ENCODE measurements at places on chromosomes 3 and 15.
A peak's percentile ranks its signal among the peaks of the same experiment; 100 is the strongest.

DNA sequence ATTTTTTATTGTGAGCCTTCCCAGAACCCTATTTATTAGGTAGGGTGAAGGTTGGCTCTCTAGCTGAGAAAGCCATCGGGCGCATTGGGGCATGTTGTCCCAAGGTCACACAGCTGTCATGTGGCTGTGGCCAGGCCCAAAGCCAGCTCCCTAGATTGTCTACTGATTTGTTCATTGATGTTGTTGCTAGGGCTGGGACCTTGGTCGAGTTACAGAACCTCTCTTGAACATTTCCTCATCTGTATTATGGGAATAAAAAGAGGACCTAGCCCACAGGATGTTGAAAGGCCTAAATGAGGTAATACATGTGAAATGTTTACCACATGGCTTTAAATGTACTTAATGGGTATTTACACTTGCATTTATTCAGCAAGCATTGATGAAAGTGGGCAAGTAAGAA lies 252.5 kb downstream of the SUCLG2 start:
- DNase-seq, result no peak

GRCh38 chr3:113285741-113286140 lies 74.4 kb downstream of the BOC start:
- DNase-seq, result no peak

DNA sequence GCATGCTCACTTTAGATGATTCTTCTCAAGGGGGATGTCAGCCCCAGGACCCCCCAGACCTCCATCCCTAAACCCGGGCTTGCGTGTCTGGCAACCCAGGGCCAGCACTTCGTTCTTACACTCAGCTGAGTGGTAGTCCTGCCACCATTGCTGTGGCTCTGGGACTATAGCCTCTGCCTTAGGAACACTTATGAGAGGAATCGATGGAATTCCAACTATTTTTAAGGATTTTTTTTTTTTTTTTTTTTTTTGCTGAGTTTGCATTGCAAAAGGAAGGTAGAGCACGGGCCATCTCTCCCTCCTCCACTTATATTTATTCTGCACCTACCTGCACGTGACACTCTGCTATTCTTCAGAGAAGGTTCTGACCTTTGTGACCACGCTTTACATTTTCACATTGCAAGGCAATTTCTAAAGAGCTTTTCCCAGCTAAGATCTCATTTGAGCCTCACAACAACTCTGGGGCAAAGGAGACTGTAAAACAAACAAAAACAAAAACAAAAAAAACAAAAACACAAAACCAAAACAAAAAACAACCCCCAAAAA lies 113.9 kb downstream of the LPP start:
- DNase-seq, result no peak

- peak; percentile 40 for DNase-seq
These were observed 121.6 kb downstream of the UBE2E2 start for GRCh38 chr3:23324745-23325144.

DNA sequence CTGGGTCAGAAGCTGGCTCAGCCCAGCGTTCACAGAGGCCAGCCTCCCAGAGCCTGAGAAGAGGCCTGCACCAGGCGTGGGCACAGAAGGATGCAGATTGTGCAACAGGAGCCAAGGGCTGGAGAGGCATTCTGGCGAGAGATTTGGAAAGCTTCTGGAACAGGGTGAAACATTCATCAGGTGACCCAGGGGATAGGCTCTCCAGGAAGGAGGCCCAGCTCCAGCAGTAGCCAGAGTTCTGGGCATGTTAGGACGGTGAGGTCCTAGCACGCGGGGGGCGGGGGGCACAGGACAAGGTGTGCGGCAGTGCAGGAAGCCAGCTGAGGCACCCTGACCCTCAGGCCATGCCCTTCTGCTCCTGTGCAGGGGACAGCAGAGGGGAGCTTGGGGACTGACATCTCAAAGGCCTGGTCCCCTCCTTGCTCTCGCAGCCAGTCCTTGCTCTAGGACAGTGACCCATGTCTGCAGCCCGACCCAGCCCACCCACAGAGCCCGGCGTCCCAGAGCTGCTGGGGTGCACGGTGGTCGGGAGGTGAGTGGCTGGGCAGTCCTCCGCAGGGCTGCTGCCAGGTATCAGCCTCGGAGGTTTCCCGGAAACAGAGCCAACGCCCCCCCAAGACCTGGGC lies 111.7 kb upstream of the KLF13 start:
- peak; percentile 28 for DNase-seq

GRCh38 chr15:79028411-79028964 lies 62.1 kb downstream of the RASGRF1 start:
- peak; percentile 35 for DNase-seq

GRCh38 chr3:160287666-160288065 lies 62.4 kb downstream of the C3orf80 start:
- no peak for DNase-seq

- DNase-seq, result no peak
These were observed 62.5 kb downstream of the LRRC49 start for GRCh38 chr15:70955151-70955550.

GRCh38 chr3:66083784-66084213 lies 45.1 kb upstream of the MAGI1 start:
- DNase-seq, result no peak

DNA sequence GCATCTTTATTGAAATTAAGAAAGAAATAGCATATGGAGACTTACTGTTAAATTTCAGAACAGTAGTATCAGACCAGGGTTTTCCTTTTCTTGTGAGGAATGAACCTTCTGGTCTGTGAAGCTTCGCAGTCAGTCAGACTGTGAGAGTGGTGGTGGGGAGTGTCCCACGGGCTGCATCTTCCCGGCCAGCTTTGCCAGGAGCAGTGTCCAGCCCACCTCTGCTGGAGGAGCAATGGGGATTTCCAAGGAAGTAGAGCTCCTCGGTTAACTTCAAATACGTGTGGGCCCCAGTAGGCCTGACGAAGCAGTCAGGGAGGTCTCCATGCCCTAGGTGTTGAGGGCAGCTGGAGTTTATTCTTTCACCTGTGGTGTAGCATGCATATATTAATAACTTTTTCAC lies 40.9 kb upstream of the FBXL22 start:
- no peak for DNase-seq

DNA sequence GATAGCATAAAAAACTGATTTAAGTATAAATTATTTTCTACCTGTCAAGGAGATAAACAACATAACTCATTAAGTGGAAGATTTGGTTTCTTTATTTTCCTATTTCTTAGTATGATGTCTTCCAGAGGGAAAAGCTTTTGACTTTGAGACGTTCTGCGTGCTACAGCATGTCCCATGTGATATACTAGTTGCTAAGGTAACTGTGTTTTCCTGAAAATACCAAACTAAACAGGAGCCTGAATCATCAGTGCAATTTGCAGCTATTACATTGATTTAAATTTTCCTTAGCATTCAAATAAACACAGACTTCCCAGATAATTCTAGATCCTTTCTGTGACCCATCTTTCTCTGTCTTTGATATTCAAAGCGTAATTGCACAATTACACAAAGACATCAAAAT lies 117.7 kb upstream of the P2RY1 start:
- DNase-seq, result no peak

GRCh38 chr3:44970926-44971490 lies 5.0 kb downstream of the ZDHHC3 start:
- no peak for DNase-seq

GRCh38 chr3:114418724-114419543 lies 125.1 kb downstream of the TIGIT start:
- DNase-seq, result peak; percentile 63

- peak; percentile 19 for DNase-seq
These were observed 29.4 kb downstream of the EEFSEC start for GRCh38 chr3:128182656-128183055.

DNA sequence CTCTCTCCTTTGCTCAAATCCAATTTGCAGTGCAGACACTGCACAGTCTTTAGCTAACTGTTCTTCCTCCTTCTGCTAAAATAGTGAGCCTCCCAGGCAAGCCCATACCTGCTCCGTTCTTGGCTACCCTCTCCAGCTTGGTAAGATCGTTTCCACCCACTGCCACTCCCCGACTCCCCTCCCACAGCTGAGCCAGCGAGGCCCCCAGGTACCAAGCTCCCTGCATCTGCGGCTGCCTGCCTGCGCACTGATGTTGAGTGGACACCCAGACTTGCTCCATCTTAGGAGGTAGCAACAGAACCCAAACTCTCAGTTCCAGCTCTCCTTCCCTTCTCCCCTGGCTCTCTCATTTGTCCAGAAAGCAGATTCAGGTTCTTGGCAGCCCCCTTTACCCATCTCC lies 7.9 kb upstream of the TNK2 start:
- no peak for DNase-seq

- peak; percentile 31 for DNase-seq
These were observed 249.5 kb upstream of the TRIM42 start for GRCh38 chr3:140428380-140428779.

GRCh38 chr3:7934362-7934761 lies 567.3 kb upstream of the LMCD1 start:
- DNase-seq, result no peak

- DNase-seq, result peak; percentile 78
These were observed 5.3 kb downstream of the CLK3 start for GRCh38 chr15:74620636-74621545.

DNA sequence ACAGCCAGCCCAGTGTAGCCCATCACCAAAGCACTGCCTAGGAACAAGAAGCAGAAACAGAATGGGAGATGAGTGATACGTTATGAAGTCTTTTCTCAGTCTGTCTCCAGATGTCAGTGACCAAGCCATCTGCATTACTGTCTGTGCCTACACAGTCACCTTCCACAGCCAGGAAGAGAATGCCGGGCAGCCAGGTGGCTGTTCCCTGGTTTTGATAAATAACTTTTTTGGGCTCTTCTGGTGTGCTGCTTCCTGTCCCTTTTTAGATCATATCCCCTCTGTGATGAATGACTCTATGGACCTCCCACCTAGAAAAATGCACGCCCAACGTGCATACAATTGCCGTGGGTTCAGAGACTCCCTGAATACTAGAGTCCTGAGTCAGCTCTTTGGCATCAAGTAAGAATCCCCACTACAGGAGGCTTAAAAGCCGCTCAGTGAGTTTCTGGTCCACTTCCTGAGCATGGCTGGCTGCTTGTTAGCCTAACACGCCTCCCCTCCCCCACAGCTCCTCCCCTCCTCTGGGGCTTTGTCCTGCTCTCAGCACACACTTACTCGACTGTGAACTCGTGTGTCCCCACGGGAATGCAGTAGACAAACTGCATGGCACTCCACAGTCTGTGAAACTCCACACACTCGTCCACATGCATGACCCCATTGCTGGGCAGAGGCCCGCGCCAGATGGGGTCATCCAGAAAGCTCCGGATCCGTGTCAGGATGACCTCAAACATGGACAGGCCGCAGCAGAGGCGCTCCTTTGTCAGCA lies 34.7 kb downstream of the NIPA2 start:
- DNase-seq, result peak; percentile 96

GRCh38 chr3:189429019-189429418 lies 202.2 kb upstream of the TP63 start:
- DNase-seq, result no peak

DNA sequence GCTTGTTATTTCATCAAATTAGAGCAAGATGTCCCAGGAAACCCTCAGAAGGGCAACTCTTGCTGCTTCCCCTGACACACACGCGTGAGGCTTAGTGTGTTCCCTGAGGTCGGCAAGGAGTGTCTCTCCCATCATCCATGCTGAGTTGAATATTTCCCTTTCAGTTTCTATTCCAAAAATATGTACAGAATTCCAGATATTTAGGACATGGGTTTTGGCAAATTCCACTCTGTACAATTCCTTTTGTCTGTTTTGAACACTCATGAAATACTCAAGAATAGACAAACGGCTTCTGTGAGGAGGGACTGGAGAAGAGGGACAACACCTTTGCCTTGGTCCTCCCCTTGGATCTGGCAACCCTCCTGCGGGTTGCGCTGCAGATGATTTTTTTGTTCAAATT lies 138.0 kb downstream of the DUT start:
- DNase-seq, result peak; percentile 62

GRCh38 chr3:179079537-179079936 lies 7.9 kb upstream of the ZMAT3 start:
- DNase-seq, result no peak

- peak; percentile 80 for DNase-seq
These were observed 18.8 kb downstream of the BCL2L10 start for GRCh38 chr15:52093539-52094510.

- no peak for DNase-seq
These were observed 3.7 kb downstream of the ACAA1 start for GRCh38 chr3:38133209-38133556.

DNA sequence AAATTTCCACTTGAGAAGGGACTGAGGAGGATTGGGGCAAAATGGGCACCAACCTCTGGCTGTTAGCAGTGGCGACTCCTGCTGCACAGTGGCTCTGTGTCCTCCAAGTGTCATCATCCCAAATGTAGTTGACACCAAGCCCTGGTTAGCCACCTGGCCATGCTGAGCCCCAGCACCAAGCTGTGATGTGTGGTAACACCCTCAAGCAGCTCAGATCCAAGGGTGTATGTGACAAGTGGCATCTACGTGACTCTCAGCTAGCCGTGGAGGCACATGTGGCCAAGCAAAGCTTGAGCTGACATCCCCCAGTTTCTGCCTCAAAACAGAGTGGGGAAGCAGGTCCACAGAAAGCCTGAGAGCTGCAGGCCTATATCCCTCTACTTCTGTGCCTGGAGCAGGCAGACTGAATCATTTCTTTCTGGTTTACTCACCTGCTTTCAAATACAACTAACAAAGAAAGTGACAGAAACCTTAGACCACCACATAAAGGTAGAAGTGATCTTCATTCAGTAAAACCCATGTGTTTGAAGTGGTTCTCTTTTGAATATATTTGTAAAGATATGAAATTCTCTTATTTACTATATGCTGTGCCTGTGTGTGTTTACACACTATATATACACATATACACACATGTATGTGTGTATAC lies 40.0 kb downstream of the FOXP1 start:
- DNase-seq, result no peak

DNA sequence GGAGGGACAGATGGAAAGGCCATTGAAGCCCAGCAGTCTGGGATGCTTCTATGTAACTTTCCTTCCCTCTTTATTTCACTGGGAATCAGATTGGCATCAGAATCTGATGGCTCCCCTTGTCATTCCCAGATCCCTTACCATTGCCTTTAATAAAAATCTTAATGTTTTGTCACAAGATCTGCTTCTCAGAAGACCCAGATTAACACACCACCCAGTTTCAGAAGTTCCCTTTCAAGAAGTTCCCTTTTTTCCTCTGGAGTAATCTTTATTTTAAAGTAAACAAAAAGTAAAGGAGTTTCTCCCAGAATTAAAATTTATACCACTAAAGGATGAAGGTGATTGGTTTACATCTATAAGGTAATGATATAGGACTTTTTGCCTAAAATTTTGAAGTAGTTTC lies 76.4 kb downstream of the UBR1 start:
- DNase-seq, result no peak

DNA sequence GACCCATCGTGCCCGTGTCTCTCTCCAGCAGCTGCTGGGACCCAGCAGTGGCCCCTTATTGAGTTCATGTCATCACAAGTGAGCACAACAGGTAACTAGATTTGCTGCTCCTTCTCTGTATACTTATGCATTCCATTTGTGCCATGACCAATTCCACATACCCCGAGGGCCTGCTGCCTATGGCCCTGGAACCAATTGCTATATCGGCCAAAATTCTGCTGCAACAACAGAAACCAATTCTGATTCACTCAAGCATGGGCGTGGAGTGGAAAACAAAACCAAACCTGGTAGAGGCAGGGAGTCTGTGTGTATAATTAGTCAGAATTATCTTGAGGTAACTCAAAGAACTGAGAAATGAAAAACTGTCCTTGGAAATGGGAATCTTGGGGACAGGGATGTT lies 516.6 kb downstream of the EPHB1 start:
- no peak for DNase-seq
